ENCODE measurements at places on chromosomes 4 and X.

DNA sequence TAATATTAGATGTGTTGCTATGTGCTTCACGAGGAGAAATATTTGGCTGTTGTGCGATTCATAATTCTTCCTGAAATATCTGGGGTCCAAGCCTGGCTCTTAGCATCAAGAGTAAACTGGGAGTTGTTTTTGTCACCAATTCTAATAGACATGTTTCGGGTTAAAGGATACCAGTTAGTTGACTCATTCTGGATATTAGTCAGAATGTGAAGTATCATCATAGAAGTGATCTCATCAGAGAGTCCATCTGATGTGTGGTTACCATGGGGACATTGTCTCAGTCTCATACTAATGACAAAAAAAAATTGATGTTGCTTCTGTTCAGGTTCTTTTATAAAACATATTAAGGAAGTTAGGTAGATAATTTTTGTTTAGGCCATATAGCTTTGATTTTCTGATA is 57.2 kb upstream of the MTMR1 start:
- peak; percentile 82 for DNase-seq

GRCh38 chrX:144006811-144007210 is 122.9 kb downstream of the UBE2NL start:
- peak; percentile 66 for DNase-seq

DNA sequence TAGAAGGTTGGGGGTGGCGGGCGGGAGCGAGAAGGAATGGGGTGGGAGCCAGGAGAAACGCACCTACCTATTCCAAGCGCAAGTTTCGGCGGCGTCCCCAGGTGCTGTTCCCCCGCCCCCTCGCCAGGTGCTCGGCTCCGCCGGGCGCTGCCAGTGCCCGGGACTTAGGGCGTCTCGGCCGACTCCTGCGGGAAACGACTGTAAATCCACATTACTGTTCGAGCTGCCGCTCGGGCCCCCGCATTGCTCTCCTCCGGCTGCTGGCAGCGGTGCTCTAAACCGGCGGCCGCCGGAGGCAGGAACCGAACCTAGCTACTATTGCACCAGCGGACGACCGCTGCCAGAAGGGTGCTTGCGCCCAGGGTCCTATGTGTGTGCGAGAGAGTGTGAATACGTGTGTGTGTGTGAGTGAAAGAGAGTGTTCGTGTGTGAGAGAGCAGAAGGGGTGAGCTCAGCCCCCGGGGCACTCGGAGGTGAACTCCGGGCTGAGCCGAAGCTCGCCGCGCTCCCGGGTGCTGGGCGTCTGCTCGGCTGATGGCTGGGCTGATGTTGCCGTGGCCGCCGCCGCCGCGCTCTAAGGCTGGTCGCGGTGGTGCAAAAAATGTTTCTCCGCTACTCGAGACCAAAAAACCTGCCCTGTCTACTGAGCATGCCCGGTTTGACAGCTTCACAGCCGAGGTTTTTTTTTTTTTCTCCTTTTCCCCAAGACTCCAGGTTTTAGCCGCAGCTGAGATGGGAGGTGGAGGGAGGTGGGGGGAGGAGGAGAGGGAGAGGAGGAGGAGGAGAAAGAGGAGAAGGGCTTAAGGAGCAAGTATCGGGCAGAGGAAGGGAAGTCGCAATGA is 115.7 kb upstream of the TEX13C start:
- no peak for DNase-seq

GRCh38 chrX:69496183-69496582 is 7.9 kb upstream of the NALF2 start:
- no peak for DNase-seq

DNA sequence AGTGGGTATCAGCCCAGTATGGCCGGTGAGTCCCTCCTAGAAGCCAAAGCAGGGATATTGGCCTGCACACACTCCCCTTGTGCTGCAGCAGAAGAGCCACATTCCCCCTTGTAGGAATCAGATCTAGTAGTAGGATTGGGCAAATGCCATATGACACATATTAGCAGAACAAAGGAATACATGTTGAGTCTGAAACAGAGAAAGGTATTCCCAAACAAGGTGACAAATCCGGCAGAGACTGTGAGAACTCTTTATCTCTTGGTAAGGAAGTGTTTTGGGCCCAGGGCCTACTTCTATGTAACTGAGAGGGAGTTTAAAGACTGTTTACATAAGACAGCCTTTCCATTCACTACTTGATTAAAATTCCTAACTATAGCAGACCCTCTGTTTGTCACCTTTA is 1382.0 kb downstream of the FAM133A start:
- no peak for DNase-seq

GRCh38 chrX:124415115-124415800 is 68.9 kb downstream of the SH2D1A start:
- no peak for DNase-seq

DNA sequence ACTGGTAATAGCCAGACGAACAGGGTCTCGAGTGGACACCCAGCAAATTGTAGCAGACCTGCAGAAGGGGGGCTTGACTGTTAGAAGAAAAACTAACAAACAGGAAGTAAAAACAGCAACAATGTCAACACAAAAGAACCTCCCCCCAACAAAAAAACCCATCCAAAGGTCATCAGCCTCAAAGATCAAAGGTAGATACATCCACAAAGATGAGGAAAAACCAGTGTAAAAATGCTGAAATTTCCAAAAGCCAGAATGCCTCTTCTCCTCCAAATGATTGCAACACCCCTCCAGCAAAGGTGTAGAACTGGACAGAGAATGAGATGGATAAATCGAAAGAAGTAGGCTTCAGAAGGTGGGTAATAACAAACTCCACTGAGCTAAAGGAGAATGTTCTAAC is 313.0 kb upstream of the TEX13C start:
- DNase-seq = no peak

DNA sequence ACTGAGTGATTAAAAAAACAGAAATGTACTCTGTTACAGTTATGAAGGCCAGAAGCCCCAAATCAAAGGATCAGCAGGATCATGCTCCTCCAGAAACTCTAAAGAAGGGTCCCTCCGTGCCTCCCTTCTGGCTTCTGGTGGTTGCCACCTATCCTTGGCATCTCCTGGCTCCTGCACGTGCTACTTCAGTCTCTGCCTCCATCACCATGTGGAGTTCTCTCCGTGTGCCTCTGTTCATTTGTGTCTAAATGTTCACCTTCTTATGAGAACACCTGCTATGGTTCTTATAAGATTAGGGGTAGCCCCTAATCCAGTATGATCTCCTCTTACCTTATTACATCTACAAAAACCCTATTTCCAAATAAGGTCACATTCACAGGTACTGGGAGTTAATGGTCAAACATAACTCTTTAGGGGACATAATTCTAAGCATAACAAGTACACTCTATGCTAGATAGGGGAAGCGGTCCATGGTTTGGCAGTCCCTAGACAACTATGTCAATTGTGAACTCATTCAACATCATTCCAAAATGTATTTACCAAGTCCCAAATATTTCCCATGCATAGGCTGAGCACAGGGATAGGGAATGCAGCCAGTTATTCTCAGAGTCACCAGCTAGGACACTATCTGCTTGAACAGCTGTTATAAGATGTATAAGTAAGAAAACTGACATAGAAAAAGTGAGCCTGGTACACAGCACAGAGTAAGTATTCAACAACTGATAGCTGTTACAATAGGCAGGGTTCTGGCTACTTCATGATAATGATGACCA is 295.5 kb upstream of the BOD1L1 start:
- DNase-seq = peak; percentile 72

- no peak for DNase-seq
Measured at GRCh38 chr4:40334591-40335524, at the start of gene CHRNA9. CHRNA9 (plus strand) TSS chr4:40335333; CDS start chr4:40335468, 135 bp downstream.

- no peak for DNase-seq
Measured at GRCh38 chrX:69388526-69388925, 115.6 kb upstream of the NALF2 start.

- DNase-seq = no peak
Measured at GRCh38 chrX:39969099-39969818, 128.5 kb downstream of the BCOR start.

DNA sequence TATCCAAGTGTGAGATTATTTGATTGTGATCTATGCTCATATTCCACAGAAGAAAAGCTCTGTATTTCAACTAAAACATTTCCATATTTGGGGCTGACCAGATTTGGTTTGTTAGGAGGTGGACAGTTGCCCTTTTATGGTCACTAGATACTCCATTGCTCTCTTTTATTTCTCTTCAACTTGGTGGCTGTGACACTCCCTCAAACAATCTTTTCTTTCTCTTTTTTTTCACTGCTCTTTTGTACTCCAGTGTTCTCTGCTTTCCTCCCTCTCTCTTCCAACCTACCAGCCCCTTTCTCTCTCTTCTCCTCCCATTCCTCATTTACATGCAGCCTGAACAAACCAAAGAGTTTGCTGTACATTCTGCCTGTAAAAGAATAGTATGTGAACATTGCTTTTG is 48.8 kb downstream of the RBPJ start:
- no peak for DNase-seq

- peak; percentile 86 for DNase-seq
Measured at GRCh38 chr4:152972821-152973628, 36.9 kb downstream of the FHDC1 start.

DNA sequence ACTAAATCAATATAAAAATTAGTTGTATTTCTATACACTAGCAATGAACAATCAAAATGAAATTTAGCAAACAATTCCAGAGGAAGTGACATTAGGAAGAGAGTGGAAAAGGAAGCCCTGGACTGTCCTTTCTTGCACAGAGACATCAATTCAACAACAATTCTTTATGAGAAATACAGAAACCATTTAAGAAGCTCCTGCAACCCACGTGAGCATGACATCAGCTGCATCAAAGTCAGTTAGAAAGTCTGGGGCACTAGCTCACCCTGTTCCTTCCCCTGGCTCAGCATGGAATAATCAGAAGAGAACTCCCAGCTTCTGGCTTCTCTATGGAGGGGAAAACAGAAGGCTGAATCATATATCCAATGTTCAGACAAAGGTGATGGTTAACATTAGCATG is 48.6 kb upstream of the STARD8 start:
- DNase-seq = no peak

DNA sequence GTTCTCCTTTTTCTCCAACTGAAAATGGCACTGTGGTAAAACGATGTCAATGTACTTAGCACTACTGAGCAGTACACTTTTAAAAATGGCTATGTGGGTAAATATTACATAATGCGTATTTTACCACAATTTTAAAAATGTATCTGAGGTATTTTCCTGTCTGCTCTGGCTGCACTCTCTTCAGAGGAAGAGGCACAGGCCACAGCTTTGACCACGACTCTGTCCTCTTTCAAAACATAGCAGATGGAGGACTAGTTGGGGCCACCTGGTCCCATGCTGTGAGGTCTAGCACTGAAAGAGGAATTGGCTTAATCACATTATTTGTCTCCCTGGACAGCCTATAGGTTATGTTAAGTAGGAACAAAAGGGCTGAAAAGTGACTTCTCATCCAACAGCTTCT is 5.2 kb downstream of the KCNE5 start:
- DNase-seq = no peak

- DNase-seq = no peak
Measured at GRCh38 chr4:40395166-40395900, 60.2 kb downstream of the CHRNA9 start.

DNA sequence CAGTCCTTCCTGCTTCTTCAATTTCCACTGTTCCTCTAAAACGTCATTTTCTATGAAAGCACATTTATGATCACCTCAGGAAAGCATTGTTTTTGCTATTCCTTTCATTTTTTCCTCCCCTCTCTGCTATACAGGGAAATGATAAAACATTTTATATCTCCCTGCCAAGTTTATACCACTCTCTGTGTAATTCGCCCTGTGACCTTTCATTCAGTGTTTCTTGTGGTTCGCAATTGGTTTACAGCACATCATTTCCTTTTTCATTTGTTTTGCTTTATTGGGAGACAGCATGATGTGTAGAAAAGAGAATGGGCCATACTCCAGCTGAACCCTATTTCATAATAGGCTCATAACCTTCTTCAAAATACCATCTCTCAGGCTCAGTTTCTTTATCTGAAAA is 99.9 kb upstream of the RAPGEF2 start:
- DNase-seq = peak; percentile 43

DNA sequence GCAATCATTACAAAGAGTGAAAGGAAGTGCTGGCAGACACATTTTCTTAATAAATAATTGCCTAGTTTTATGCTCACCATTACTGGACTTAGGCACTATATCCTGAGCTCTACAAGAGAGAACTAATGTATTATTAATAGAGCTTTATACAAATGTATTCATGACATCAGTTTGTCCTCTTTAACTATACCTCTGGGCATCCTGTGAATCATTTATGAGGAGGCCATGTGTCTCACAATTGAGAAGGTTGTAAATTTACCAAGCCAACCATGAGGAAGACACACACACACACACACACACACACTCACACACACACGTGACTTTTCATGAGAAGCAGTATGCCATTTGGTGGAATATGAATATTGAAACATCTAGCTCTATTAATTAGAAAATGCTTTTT is 728.2 kb downstream of the ARAP2 start:
- no peak for DNase-seq

DNA sequence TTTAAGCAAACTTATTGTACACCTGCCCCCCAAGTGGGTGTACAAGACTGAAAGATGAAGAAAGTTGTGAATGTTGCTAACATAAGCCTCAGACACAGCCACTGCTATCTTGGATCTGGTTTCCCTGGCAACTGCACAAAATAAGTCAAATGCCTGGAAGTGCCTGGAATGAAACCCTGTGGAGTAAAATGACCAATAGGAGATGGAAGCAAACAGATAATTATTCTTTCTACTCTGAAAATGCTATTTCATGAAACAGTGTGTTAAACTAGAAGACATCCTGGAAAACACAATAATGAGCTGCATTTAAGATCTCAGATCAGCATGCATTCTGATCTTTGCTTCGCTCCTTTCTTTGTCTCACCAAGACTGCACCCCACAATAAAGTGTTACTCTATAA is 1016.0 kb downstream of the ARAP2 start:
- DNase-seq = no peak

DNA sequence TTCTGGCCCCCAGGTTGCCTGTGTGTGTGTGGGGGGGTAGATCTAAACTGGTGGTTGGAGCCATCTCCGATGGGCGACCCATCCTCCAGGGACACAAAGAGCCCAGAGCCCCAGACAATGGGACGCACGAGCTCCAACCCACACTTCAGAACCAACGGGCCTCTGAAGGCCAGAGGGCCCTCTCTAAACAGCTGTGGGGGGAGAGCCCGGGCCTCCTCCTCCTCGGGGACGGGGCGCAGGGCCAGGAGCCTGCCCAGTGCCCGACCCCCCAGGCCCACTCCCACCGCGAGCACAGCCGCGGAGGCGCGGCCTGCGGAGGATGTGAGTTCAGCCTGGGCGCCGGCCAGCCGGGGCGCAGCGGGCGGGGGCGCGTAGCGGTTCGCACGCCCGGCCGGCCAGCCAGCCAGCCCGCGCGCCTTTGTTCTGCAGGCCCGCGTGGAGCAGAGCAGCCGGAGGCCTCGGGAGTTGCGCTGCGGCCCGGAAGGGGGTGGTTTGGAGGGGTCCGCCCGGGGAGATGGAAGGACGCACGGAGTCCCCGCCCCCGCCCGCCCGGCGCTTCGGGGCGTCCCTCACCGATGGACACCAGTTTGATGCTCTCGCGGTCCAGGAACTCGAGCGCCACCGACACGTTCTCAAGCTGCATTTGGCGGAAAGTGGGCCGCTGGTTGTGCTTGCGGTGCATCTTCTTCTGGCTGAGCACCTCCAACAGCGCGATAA is 4.0 kb downstream of the FLNA start:
- DNase-seq = no peak
